ENCODE measurements at places on chromosomes 7 and 10. TPM values are rescaled to one million over a fixed set of nuclear protein-coding genes. Genes with fewer than 3 reads are reported as not detected.

The XRCC2 gene
- polyA plus RNA-seq, result 7.4 TPM

The LRRC18 gene
- 0.13 TPM for polyA plus RNA-seq

DNA sequence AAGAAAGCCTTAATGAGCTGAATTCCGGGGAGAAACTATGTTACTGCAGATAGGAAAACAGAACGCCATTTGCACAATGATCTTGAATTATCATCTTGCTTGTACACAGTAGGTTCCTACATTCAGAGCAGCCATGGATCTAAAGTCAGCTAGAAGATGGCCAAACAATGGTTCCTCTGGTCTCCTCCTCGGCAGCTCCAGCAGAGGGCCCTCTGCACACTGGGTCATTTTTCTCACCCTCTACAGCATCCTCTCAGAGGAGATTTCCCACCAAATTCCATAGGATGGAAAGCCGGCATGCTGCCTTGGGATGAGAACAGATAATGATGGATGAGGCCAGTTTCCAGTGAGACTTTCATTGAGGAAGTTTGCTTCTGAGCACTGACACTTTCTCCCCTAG is 308.5 kb upstream of the NFE2L3 start:
- no peak for DNase-seq

GRCh38 chr10:78992333-78992732 is 76.4 kb upstream of the ZMIZ1 start:
- no peak for DNase-seq

DNA sequence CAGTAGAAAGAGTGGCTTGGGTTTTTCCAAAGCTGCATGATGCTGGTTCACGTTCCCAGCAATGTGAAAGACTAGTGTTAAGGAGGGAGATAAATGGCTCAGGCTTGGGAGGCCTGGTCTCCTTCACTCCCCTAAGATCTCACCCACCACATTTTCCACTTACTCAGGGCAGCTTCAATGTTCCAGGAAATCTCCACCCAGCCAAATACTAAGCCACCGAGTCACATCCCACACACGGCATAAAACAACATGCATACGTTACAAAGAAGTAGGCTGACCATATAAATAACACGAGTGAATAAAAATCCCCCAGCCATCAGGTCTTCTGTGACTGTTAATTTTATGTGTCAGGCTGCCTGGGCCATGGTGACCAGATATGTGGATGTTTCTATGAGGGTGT is 303.5 kb downstream of the SFMBT2 start:
- DNase-seq, result no peak

- DNase-seq, result no peak
Measured at GRCh38 chr7:7720750-7721621, 2.6 kb upstream of the RPA3 start.

- DNase-seq, result no peak
Measured at GRCh38 chr7:148173369-148173768, 417.2 kb upstream of the C7orf33 start.
